ENCODE measurements at places on chromosomes 13 and 19.

GRCh38 chr19:28966737-28967399 lies 246.1 kb downstream of the UQCRFS1 start:
- no peak for DNase-seq

DNA sequence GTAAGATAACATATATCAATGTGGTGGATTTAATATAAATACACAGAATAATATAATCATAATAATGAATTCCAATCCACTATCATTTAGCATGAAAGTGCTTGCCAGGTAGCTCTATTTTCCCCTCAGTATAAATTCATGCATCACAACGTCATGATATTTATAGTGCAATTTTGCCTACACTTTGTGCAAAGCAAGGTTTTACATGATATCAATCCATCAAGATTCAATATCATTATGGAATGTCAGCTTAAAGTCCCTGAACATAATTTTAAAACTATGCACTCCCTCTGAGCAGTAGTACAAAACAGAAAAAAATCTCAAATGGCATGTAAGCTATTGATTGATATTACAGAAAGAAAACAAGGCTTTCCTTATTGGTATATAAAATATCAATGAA lies 962.2 kb upstream of the PCDH20 start:
- no peak for DNase-seq

- DNase-seq, result no peak
Observed at GRCh38 chr19:6212403-6213265, 67.1 kb downstream of the MLLT1 start.

DNA sequence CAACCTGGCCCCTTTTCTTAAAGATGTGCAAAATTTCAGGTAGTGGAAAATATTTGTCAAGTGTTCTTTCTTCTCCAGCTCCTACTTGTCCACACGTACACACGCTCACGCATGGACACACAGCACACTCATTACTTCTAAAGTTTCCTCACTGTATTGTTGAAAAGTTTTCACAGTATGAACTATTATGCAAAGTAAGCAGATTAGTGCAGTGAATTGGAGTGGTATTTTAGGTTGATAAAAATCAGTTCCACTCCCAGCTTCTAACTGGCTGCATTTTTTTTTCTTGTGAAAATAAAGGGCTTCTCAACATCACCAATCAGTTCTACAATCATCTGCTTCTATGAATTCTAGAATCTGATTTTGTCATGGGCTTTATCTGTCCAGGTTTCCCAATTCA lies 264.5 kb downstream of the DCT start:
- no peak for DNase-seq

DNA sequence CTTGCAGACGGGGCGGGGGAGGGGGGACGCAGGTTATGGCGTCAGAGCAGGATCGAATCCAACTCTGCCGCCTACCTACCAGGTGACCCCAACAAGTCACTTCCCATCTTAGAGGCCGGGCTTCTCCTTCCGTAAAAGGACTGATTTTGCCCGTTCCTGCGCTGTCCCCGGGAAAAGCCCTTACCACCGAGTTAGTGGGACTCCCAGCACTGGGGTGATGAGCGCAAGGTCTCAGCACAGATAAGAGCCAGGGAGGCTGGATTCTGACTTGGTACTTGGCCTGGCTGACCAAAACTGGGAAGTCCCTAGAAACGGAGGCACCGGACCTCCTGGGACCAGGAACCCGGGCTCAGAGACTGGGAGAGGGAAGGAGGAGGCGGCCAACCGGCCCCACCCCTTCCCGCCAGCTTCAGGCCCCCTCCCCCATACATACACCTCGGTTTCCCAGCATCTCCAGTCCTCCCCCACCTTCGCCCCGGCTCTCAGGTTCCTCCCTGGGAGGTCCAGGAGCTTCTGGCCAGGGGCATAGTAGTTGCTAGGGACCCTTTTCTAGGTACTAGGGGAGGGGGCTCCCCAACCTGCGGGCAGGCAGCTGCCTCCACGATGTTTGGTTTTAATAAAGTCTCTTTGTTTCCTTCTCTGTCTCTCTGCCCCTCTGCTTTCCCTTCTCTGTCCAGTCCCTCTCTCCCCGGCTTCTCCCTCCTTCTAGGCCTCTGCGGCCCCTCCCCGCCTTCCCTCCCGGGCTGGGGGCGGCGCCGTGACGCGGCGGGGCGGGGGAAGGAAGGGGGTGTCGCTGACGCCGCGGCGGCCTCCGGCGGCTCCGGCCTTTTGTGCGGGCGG lies at the start of gene GRAMD1A:
TSS of gene GRAMD1A (plus strand) at position 826 of the 840 bp plus-strand sequence. CDS start 156 bp downstream, outside the sequence.
- peak; percentile 80 for DNase-seq

DNA sequence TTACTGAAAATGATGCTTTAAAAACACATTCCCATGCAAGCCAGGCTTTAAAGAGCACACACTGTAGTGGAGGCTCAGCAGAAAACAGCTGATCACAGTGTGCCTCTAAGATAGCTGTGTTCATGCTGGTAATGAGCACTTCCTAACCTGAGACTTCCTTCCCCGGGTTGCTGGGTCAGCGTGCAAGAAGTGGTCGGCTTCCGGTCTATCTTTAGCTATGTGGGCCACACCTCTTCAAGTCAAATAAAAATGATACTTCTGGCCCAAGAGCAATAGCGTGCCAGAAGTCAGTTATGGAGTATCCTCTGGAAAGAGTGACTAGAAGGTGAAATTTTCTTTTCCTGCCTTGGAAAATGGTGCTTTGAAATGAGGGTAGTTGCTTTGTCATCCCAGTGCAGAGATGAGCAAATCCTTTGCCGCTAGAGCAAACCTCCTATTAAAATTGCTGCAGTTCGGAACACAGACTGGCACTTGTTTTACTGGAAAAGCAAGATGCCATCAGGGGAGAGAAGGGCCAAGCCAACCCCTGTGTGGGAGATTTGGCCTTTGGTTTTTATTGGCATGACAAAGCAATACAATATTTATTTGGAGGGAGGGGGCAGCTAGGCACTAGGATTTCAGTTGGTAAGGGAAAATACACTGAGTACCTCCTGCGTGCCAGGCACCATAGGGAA lies 64.2 kb downstream of the ARHGAP35 start:
- DNase-seq, result peak; percentile 21

DNA sequence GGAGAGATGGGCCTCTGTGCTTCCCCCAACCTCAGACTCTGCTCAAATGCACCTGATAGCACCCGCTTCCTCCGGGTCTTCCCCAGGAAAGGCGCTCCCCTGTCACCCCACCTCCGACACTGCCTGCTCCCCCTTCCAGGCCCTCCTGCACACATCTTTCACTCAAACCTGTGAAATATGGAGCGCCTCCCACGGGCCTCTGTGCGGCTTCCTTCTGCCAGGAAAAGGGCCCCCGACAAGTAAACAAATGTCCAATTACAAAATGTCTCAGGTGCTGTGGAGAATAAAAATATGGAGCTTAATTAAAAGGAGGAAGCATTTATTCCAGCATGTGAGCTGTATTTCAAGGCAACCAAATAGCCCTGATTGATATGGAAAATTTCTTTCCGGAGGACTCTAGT lies 15.6 kb upstream of the CCNE1 start:
- no peak for DNase-seq

DNA sequence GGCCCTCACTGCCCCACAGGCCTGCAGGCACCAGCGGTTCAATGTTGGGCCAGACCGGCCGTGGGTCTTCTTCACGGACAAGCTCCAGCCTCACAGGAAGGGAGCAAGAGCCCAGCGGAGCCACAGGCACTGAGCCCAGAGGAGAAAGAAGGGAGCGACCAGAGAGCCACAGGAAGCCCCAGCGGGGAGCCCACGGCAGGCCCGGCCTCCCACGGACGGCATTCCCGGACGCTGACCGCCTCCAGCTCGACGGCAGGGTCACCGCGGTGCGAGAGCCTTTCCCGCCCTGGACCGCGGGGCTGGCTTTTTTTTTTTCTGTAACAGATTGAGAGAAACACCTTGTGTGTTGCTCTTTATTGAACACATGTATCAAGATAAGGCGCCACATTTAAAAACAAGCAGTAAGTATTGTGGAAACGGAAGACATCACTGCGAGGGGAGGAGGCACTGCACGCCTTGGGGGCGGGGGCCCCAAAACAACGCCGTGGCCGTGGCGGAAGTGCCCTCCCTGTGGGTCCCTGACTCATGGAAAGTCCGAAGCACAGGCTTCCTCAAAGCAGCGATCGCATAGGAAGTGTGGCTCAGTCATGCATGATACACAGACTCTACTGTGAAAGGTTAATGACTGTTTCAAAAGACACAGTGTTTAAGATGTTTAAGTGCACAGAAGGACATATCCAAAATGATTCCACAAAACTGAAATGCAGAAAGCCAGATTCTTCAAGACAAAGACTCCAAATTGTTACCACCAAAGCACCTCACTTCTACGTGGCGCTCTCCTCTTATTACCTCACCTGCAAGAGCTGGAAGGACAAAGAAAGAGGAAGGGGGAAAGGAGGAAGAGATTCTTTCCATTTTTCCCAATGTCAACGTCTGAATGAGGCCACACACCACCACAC lies 3.5 kb downstream of the RASA3 start:
- DNase-seq, result peak; percentile 96
